ENCODE measurements at places on chromosomes 6 and 20.

- DNase-seq: no peak
Observed at GRCh38 chr6:135318738-135319469, 137.8 kb downstream of the MYB start.

DNA sequence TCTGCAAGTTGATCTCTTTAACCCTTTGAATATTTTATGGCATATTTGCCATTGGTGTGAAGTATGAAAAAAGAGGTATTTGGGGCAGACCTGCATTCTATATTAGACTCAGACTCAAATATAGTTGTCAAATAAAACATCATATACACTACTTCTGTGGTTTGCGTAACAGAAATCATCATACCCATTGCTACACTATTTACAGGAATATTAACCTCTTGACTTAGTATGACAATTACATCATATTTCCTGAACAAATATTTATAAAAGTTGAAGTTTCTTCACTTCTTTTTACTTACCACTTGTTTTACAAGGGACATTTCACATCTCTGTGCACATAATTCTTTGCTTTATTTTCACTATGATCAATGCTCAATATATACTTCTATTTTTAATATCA lies 206.0 kb downstream of the HAO1 start:
- no peak for DNase-seq

DNA sequence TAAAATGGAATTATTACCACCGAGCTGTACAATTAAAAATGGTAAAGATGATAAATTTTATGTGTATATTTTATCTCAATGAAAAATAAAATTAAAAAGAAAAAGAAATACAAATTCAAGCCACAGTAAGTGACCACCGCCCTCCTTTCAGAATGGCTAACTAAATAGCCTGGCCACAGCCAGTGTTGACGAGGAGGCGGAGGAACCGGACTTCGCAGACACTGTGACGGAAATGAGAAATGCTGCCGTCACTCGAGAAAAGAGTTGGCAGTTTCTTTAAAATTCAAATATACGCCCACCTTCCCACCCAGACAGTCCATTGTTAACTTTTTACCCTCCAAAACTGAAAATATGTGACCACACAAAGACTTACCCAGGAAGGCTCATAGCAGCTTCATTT lies 50.0 kb downstream of the FOXF2 start:
- DNase-seq: no peak

DNA sequence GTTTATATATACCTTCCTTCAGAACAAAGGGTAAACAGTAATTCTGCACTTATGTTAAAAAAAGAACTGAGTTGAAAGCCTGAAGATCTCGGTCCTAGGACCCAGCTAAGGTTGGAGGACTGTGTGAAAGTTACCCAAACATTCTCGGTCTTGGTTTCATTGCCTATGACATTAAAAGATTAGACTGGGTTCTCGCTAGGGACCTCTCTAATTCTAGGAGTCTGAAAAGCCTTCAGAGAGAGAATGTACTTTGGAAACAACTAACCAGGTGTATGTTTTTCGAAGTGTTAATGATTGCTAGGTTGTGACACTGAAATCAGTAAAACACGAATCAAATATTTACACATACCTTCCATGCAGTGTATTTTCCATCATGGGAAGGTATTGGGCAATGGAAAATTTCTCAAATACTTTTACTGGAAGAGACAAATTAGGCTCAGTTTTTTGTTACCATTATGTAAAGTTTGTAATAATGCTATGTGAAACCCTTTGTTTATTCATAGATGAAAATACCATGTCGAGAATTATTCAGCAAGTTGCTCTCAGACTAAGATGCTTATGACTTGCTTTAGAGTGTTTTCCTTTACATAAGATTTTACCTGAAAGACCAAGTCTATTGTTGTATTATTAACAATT lies 113.7 kb upstream of the LOC128125822 start:
- no peak for DNase-seq

DNA sequence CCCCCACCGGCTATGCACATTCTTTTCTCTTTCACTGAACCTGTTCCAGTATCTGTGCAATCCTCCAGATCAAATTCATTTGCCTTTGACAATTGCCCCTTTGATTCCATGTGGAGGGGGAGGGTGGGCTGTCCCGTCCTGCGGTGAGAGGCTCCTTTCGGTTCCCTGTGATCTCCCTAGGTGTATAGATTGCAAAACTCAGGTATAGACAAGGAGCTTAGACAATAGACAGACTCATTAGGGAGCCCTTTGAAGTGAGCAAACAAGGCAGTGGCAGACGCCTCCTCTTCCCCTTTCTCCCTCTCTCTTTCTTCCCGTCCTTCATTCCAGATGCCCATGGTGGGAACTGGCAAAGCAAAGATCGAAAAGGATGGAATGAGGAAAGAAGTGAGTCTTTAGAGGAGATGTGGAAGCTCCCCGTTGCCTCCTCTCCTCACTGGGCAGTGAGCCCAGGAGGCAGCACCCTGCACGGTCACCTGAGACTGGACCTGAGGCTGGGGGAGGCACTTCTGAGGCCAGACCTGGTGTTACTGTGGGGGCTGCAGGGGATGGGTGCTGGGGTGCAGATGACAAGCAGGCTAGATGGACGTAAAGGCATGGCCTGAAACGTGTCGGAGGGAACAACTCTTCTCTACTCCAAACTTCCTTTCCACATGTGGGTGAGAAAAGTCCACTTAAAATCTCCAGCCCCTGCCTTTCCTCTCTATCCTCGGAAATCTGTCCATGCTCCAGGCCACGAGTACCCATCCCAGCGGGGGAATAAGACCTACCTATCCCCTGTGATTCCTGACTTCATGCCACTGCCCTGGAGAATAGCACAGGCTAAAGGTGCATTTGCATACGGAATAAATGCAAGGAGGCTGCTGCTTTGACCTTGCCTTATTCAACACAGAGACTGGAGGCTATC lies 256.6 kb upstream of the FOXQ1 start:
- no peak for DNase-seq
